Right ventricle myocardium inferior (tissue), 1 donor: ENCODE measurements at places on chromosomes 1 and 21. TPM values are rescaled to one million over a fixed set of nuclear protein-coding genes. Genes with fewer than 3 reads are reported as not detected.

The S100A7 gene
- total RNA-seq, result not detected

The PLA2G2C gene
- total RNA-seq, result not detected

The STPG1 gene
- 6.8 TPM for total RNA-seq

GRCh38 chr1:115714572-115715141, 53.9 kb downstream of the CASQ2 start:
- no peak for DNase-seq

GRCh38 chr21:32101277-32101676, 177.6 kb downstream of the MIS18A start:
- DNase-seq, result no peak

- DNase-seq, result no peak
Observed at GRCh38 chr21:35050348-35051286, 1.5 kb upstream of the RUNX1 start.

GRCh38 chr1:1022302-1023009, 2.5 kb downstream of the AGRN start:
- DNase-seq, result peak; percentile 60

GRCh38 chr1:222071387-222071786, 329.5 kb upstream of the DUSP10 start:
- no peak for DNase-seq

- DNase-seq, result no peak
Observed at GRCh38 chr21:33434770-33435360, 31.7 kb downstream of the IFNGR2 start.

DNA sequence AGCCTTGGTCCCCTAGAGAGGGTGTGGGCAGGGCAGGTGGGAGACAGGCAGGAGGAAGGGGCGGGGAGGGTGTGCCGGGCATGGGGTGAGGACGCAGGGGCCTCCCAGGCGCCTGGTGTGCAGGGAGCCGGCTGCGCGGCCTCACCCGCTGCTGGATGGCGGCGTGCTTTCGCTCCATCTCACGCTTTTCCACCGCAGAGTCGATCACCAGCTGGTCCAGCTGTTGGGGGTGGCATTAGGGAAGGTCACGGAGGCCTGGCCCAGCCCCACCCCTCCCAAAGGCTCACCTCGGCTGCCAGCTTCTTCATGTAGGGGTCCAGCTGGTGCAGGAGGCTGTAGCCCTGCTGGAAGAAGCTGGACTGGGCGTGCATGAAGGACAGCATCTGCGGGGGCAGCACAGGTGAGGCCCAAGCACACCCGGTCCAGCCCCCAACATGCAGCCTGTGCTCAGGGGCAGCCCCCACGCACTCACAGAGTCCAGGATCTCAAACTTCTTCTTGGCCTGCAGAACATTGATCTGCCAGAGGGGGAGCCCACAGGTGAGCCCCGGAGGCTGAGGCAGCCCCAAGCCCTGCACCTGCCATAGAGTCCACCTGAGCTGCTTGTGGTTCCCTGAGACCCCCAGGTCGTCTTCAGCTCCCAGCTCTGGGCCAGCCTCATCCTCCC, 7.9 kb downstream of the ACAP3 start:
- no peak for DNase-seq

GRCh38 chr1:23184212-23184934, 15.7 kb upstream of the LUZP1 start:
- DNase-seq, result no peak

DNA sequence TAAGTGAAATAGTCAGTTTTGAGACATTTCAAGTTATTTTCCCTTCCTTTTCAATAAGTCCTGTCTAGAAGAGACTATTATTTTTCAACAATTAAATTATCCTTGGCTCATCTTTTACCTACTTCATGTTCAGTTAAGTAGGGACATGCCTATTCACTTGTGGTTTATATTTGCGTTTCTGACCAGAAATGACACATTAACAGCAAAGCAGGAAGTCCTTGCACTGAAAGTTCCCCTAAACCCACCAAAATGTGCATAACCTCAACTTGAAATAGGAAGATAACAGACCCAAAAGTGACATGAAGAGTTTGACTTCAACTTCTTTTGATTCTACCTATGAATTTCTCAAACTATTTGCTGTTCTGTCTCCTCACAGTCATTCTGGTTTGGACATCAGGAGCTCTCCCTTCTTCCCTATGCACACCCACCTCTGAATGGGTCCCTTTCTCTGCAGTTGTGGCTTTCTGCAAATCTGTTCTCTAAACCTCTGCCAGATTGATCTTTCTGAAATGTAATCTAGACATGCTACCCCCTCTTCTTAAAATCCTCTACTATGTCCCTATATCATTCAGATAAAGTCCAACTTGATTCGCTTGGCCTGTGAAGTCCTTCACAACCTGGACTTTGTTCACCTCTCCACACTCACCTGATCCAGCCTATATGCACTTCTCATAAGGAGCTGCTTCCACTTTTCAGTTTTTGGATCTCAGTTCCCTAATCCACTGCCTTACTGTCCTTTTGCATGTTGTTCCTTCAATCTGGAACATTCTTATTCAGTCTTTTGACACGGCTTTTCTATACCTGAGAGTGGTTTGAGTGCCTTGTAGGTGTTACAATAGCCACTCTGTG, 661.5 kb upstream of the ADGRL4 start:
- DNase-seq, result no peak

DNA sequence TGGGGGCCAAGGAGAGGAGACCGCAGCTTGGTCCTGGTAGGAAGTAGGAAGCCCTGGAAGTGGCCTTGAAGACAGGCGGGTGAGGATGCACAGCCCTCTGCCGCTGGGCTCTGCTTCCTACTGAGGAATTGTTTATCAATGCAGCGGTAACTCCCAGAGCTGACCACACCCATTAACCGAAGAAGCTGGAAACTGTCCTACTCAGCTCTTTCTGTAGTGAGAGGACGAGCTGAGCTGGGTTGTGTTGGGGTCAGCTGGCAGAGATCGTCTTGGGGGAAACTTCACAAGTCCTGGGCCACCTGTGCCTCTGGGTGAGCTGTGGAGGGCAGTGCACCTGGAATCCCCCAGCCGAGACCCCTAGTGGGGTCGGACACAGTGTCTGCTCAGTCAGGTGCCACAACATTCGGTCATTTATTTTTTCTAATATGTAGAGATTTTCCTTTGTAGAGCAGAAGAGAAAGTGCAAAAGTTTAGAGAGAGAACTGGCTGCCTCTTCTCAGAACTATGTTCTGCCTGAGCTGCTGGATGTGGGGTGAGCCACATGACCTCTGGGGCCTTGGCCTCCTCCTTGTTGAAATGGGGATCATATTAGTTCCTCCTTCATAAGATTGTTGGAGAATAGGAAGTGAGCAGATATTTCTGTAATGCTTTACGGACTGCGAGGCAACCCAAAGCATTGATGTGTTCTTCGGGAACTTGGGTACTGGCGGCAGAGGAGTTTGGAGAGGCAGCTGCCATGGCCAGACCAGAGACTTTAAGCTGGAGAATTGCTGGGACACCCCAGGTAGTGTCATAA, 3.6 kb downstream of the NECAP2 start:
- DNase-seq, result no peak

DNA sequence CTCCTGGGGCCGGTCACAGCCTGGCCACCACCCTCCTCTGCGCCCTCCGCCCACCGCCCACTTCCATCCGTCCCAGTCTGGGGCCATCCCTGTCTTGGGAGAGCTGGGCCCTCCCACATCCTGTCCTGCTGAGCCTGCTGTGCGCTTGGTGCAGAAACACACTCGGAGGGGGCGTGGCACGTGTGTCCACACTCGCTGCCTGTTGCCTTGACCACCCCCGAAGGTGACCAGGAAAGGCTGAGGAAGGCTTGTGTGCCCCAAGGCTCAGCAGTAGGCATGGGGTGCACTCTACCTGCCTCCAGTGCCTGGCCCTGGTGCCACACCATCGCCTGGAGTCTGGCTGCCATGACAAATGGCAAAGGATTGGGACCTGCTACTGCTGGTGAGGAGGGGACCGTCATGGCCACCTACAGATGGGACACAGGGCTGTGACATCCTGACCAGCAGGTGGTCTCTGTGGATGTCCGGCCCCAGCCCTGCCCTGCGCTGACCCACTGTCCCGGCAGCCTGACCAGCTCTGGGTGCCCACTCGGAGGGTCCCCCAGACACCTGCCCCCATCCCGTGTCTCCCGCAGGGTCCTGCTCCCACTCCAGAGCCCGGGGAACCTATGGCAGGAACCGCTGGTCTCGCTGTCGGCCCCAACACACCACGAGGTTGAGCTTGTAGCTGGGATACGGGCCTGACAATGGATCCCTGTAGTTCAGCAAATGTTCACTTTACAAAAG, 23.2 kb upstream of the PTTG1IP start:
- DNase-seq, result peak; percentile 60

DNA sequence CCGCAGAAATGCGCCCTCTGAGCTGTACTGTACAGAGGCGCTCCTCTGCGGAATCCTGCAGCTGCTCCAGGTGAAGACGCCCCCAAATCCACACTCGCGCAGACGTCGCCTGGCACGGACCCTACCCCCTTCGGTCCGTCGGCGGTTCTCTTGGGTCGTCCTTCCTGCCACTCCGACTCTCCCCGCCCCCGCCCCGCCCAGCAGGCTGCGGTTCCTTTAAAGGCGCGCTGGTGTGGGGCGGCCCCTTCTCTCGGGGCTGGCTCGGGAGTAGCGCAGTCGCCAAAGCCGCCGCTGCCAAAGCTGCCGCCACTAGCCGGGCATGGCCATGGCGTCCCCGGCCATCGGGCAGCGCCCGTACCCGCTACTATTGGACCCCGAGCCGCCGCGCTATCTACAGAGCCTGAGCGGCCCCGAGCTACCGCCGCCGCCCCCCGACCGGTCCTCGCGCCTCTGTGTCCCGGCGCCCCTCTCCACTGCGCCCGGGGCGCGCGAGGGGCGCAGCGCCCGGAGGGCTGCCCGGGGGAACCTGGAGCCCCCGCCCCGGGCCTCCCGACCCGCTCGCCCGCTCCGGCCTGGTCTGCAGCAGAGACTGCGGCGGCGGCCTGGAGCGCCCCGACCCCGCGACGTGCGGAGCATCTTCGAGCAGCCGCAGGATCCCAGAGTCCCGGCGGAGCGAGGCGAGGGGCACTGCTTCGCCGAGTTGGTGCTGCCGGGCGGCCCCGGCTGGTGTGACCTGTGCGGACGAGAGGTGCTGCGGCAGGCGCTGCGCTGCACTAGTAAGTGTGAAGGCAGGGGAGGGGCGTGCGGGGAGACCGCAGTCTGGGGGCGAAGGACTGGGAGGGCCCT, at the start of gene RASSF5:
Gene RASSF5 (plus strand): TSS at position 248 of the 846 bp plus-strand sequence. CDS start 72 bp downstream, at position 320.
- DNase-seq, result peak; percentile 93

DNA sequence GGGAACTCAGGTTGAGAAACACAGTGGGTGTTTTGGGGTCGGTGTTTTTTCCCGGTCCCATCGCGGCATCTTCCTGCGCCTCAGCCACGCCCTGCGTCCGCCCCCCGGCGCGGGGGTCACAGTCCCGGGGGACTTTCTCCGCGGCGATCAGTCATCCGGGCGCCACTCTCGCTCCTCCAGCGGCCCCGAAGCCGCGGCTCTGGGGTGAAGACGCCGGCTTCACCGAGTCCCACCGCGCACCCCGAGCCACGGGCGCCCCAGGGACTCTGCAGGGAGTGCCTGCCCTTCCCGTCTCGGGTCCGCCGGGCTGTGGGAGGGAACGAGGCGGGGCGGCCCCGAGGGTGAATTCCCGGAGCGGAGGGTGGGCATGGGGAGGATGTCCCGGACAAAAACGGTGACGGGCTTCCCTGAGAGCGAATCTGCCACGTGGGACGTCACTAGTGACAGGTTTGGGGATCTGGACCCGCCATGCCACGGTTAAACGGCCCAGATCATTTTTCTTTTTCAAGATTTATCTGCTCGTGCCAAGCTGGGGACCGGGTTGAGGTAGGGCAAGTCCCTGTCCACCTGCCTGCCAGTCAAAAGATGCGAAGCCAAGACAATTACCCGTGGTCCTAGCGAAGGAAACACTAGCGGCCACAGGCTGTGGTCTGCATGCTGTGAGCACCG, 717 bp upstream of the BATF3 start:
- DNase-seq, result peak; percentile 73

DNA sequence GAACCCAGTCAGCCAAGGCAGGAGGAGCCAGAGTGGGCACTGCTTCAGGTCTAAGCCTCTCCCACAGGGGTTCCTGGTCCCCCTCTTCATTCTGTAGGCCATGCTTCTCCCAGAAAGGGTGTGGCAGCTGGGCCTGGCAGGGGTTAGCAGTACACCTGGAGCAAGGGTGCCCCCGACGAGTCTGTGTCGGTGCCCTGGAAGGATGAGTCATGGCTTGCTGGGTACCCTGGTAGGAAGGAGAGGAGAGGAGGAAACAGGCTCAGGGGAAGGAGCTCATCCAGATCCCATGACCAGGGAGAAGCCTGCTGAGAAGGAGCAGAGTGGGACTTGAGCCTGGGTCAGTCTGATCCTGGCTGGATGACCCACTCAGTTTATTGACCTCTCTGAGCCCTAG, 10.3 kb downstream of the KDF1 start:
- no peak for DNase-seq

DNA sequence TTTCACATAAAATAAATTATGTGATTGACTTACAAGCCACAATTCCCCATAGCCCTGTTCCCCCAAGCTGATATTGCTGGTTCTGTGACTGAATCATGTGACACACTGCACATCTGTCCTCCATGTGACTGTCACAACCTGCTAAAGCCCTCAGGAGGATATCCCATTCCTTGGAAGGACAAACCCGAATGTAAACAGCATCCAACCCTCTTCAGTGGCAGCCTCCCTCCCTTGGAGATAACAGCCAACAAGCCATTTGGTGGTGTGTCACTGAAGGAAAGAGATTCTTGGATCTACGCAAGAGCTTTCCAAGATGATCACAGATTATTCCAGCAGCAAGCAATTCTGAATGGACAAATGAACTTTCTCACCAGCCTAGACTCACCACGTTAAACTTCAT, 153.9 kb upstream of the TIAM1 start:
- no peak for DNase-seq
